GM06990 (cell line): ENCODE measurements at places on chromosomes 16 and 17.

DNA sequence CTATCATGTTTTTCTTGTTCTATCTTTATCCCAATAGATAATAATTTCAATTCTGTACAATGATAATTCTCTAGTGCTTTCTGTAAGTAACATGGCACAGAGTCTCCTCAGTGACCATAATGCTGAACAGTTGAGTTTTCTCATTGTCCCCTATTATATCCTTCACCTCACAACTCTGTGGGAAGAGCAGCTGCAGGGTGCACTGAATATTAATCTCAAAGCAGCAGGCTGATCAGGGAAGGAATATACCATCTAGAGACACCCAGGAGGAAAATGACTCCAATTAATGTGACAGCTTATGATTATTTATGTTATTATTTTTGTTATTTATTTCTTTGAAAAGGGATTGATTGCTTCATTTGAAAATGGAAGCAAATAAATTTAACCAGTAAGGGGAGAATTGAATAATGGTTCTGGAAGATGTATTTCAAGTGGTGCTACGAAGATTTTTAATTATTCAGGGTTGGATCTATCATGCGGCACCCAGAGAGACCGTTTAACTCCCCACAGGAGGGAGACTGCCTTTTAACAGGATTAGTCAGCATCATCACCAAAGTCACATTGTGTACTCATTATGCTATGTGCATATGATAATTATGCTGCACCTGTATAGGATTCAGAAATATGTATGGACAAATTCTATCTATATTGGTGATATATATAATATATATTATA lies 1015.7 kb upstream of the GOT2 start:
- no peak for DNase-seq

GRCh38 chr16:84270071-84270470 lies 24.6 kb upstream of the WFDC1 start:
- DNase-seq: no peak

- no peak for DNase-seq
Observed at GRCh38 chr17:614653-615546, 99.7 kb downstream of the VPS53 start.

GRCh38 chr16:85514295-85514597 lies 98.9 kb upstream of the GSE1 start:
- DNase-seq: no peak

DNA sequence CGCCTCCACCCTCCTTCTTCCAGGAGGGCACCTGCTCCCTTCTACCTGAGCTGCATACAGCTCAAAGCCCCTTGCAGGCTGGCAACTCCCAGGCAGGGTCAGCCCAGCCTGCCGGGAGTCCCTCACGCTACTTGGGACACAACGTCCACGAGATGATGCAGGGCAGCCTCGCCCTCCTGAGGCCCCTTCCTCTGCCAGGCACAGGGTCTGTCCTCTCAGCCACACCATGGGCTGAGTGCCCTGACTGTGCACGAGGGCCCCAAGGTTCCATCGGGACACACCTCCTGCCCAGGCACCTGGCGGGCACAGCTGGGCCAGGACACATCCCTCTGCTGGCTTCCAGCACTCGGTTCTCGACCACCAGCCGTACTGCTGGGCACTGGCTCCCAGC lies 30.9 kb upstream of the ZC3H18 start:
- DNase-seq: no peak

DNA sequence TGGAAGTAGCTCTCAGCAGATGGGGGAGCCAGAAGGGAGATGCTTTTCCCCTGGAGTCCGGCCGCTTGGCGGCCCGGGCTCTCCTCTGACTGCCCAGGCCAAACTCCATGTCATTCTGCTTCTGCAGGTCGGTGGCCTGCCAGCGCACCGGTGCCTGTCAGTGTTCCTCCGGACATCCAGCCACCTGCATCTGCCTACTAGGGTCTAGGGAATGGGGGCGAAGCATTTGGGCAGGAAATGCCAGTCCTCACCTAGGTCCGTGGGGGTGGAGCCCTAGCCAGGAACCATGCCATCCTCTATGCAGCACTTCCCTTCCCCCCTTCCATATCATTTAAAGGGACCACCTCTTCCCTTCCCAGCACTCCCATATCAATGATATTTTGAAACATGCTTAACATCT lies 34.2 kb downstream of the GJC1 start:
- DNase-seq: no peak

- DNase-seq: no peak
Observed at GRCh38 chr16:21023509-21024202, 123.1 kb downstream of the LYRM1 start.

DNA sequence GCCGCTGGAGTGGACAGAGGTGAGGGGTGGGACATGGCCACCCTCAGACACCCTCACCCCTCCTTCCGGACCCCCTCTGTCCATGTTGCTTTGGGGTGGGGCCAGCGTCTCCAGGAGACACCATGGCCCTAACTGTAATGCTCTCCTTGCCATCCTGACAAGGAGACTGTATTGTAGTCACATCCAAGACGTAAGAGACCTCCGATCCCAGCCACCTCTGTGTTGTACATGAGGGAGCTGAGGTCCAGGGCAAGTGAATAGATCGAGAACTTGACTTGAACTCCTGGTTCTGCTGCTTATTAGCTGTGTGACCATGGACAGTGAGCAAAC lies 30.2 kb downstream of the POLR3E start:
- DNase-seq: no peak

- DNase-seq: no peak
Observed at GRCh38 chr16:74556375-74556922, 50.5 kb downstream of the GLG1 start.

DNA sequence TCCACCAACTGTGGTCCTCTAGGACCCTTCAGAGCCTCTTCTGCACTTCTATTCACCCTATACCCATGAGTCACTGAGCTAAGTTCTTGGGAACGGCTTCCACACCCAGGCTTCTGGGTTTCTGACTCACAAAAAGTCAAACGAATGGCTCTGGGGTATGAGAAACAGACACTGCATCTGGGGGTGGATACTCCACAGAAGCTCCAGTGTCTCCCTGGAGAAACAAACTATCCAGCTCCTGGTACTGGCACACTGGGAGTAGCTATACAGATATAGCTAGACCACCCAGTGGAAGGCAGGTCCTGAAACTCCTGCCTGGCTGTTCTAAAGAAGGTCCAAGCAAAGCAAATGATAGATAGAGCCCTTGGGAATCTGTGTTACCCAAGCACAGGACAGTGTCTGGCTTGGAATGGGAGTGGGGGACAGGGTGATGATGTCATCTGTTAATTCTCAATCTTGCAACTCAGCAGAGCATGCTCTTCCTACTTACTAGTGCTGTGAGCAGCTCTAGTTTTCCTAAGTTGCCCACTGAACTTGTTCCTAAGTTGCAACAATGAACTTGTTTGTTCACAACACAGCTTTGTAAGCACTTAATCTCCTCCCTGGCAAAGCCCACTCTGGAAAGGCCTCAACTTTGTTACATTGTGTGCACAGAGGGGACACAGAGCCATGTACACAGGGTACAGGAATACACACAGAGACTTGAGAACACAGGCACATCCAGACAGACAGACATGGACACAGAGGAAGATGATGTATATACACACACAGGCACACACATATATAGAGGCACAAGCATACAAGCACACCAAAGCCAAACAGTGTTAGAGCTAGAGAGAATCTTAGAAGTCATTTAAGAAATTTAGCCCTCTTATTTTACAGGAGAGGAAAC lies 6.7 kb downstream of the MMP28 start:
- DNase-seq: no peak
